ENCODE measurements at places on chromosomes 11 and 22.
A peak's percentile ranks its signal among the peaks of the same experiment; 100 is the strongest.

DNA sequence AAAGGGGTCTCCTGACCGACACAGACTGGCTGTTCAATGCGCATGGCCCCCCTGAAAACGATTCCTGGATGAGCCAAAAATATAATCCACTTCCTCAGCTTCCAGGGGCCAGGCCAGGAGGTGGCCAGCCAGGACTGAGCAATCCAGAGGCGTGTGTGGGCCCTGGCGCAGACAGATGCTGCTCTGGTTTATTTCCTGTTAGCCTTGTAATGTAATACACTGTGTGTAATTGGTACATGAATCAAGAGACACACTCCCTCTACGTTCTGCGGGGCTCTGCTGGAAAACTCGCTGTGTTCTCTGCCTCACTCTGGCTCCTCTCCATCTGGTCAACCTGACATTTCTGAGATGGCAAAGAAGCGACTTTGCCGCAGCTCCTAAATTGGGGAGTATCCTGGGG, 26.3 kb upstream of the ISX start:
- DNase-seq, result no peak

GRCh38 chr11:132300283-132300682, 929.9 kb downstream of the NTM start:
- DNase-seq, result no peak

- DNase-seq, result no peak
Measured at GRCh38 chr11:12185106-12185690, 74.8 kb downstream of the MICAL2 start.

GRCh38 chr11:17774232-17775034, 39.9 kb downstream of the KCNC1 start:
- no peak for DNase-seq

DNA sequence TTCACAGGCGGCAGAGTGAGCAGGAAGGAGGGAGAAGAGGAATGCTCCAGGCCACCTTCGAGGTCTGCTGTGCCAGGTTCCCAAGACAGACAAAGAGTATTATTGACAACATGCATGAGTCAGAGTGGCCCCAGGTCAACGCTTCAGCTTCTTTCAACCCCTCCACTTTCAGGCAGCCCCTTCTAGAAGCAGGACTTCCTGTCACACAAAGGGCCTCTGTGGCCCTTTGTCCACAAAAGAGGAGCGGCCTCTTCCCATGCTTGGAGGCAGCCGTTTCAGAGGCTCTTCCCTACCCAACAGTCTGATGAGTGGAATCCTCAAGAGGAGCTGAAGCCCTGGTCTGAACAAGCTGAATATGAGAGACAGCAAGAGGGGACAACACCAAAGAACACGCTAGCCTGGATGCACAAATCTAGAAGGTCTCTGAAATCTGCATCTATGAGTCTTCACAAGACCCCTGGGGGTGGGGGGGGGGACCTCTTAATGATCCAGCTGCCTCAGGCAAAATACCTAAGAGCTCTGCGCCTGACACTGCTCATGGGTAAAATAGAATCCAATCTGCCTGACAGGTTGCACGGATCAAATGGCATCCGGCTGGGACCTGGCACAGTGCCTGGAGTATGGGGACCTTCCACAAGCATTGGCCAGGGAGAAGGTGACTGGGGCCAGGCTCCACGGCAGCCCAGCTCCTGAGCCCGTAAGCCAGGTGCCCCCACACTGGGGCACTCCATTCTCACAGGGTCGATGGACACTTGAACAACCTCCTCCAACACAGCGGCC, 67.5 kb downstream of the PACSIN2 start:
- DNase-seq, result no peak

DNA sequence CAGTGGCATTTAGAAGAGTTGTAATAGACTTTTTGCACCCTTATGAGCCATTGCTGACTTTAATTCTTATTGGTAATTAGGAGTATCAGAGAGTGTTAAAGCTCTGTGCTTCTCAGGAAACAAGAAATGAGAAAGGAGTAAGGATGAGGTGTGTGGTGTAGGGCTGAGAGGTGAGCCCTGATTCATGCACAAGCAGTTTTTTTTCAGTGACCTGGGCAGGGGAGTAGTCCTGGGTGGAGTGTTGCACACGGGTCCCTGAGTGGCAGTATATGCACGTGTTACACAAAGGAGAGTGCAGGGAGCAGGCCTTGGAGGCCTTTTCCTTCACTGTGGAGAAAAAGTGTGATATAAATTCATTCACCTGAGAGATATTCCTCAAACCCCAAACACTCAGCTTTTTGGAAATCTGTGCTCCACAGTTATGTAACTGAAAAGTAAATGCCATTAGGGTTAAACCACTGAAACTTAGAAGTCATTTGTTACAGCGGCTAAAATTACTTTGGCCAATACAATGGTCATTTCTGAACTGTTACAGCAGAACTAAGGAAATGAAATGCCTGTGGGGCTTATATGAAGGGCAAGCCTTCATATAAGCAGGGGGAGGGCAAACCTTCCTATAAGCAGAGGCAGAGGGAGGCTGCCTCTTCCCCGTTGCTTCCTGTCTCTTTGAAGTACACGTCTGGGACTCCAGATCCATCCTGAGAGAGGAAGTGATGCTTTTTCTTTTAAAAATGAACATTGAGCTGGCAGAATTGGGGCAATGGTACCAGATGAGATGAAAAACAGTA, 62.6 kb upstream of the OLFML1 start:
- DNase-seq, result no peak

DNA sequence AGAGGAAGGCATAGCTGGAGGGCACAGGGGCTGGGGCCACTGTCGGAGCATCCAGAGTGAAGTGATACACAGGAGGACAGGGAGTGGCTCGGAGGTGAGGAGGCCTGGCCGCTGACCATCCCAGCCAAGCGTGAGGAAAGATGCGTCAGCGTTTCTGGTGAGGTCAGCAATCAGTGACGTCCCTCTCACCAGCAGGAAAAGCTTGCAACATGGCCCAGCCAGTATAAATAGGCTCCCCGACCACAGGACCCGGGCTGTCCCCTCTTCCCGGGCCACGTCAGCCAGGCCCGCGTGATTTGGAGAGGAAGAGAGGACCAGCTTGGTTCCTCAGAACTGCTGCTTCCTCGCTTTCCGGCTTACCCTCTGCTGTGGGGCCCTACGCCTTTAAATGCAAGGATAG, 4.2 kb upstream of the OSM start:
- DNase-seq, result no peak

DNA sequence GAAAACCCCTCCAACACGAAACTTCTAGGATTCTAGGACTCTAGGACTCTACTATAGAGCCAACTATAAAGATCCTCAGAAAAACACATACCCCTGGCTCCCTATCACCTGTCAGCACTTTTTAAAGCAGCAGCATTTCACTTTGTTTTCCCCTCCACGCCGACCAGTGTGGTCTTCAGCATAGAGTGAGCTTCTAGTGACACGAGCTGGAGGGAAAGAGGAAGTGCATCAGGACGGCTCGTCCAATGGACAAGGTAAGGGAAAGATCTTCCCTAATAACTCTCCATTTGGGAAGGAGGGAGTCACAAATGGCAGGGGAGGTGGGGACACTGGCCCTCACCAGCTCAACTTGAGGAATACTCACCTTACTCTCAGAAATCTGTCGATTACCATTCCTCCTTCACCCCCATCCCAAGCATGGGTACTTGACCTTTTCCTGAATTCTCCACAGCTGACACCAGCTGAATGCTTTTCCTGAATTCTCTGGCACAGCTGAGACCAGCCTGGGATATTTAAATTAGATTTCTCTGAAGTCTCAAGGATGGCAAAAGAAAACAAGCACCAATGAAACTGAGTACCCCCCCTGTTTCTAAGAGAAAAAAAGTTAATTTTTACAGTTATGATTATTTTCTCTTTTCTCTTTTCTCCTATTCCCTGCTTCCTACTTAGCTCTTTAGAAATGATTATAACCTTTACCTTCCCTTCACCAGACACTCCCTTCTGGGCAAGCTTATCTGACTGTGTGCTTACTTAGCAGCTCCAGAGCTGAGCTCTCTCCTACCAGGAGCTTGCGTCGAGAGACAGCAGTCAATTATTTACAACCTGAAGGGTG, 33.3 kb upstream of the NNMT start:
- peak; percentile 20 for DNase-seq

GRCh38 chr11:108405706-108406105, 61.6 kb downstream of the C11orf65 start:
- no peak for DNase-seq

DNA sequence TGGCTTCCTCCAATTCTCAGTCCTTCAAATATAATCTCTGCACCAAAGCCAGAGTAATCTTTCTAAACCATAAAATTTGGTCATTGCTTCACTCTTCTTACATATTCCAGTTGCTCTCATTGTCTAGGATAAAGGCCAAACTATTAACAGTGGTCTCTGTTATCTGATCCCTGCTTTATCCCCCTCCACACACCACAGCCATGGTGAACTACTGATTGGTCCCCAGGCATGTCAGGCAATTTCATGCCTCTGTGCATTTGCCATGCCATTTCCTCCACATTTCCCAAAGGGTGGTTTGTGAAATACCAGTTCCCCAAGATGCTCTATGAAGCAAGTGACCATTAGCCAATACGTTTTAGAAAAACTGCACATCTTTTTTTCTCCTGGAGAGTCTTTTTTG, 97.0 kb downstream of the FAM181B start:
- DNase-seq, result no peak

GRCh38 chr11:102733232-102733875, 8.6 kb upstream of the MMP8 start:
- DNase-seq, result no peak

- DNase-seq, result no peak
Measured at GRCh38 chr11:27384227-27384626, 21.2 kb upstream of the CCDC34 start.

GRCh38 chr11:1072821-1073231, 1.8 kb upstream of the MUC2 start:
- DNase-seq, result no peak

DNA sequence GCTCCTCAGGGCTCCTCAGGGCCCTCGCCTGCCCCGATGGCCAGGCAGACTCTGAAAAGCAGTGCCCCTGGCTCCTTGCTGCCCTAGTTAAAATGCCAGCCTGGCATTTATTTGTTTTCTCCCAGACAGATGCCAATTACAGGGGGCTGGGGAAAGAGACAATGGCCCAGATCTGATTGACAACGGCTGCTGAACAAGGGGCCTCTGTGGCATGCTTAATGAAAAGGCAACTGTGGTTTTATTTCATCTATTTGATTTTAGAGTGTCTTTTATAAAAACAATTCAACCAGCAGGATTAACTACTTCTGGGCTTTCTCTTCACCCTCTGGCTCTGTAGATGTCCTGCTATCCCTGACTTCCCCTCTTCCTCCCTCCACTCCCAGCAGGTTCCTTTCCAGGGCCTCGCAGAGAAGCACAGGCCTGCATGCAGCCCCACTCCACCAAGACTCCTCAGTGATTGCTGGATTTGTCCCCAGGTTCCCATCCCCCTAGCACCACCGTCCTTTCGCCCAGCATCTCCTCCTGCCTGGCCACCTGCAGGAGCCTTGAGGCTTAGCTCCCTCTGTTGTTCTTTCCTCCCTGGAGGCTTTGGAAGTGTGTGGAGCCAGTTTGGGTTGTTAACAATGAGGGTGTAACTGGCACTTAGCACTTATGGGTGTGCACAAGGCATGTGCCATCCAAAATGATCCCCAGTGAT, 171.1 kb downstream of the TENM4 start:
- DNase-seq, result peak; percentile 20

DNA sequence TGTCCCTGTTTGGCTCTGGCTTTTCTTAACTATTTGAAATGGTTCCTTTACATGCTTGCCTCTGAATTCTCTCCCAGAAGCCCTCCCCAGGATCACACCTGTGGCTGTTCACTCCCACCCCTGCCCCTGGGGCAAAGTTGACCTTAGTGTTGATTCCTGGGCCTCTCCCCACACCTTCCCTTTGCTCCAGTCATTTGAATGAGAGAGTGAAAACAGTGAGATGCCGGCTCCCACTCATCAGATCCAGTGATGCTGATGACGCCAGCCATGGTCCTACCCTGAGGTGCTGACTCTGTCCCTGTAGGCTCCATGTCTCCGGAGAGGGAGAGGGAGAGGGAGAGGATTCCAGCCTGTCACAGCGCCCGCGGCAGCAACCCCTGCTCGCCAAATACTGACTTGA, 40.7 kb downstream of the LRP5 start:
- no peak for DNase-seq

- no peak for DNase-seq
Measured at GRCh38 chr22:49429066-49429465, 398.6 kb downstream of the BRD1 start.

GRCh38 chr22:17950651-17951214, 73.6 kb downstream of the MICAL3 start:
- DNase-seq, result no peak

- DNase-seq, result peak; percentile 38
Measured at GRCh38 chr22:22753526-22754267, 109.3 kb downstream of the GGTLC2 start.

DNA sequence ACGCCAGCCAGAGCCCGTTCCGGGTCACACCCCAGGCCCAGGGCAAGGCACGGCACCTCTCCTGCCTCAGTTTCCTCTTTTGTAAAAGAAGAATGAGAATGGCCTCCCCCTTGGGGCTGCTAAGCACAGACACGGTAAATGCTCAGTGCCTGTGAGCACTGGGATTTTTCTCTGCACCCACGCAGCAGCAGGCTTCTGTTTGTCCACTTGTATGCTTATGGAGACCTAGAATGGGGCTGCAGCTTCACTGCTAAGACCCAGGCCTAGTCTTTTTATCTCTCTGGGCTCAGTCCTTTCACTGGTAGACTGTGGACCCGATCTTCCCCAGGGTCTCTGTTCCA, 1327.9 kb downstream of the TBC1D22A start:
- DNase-seq, result no peak

DNA sequence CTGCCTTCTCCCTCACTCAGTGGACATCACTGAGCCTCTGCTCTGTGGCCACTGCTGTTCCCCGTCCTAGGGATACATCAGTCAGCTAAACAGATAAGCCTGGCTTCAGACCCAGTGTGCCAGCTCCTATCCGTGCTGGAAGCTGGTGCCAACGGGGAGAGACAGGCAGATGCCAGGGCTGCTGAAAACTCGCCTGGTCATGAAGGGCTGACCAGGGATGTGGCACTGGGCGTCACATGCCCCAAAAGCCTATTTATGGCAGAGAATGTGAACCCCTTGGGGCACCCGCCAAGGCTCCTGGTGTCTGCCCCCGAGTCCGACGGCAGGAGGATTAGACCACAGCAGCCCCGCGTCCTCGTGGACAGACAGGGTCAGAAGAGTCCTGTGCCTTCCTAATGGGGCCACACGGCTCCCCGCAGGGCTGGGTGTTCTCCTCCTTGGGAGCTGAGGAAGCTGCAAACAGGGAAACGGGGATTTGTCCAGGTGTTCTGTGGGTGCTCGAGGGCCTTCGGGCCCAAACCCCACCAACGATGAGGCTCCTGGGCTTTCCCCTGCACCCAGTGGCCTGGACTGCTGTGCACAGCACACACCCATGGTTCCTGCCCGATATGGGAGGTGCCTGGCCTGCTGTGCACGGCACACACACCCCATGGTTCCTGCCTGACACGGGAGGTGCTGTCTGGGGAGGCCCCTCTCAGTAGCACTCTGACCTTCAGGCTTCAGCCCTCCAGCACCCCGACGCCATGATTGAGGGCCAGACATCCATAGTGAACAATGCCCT, 19.9 kb downstream of the ANO1 start:
- no peak for DNase-seq

GRCh38 chr11:18225913-18226312, 10.7 kb downstream of the SAA4 start:
- no peak for DNase-seq

GRCh38 chr11:42465623-42466022, 846.2 kb upstream of the API5 start:
- no peak for DNase-seq

All from iPS DF 19.7 (cell line).